ENCODE measurements at places on chromosomes 1 and 21. TPM values are rescaled to one million over a fixed set of nuclear protein-coding genes. Genes with fewer than 3 reads are reported as not detected.

DNA sequence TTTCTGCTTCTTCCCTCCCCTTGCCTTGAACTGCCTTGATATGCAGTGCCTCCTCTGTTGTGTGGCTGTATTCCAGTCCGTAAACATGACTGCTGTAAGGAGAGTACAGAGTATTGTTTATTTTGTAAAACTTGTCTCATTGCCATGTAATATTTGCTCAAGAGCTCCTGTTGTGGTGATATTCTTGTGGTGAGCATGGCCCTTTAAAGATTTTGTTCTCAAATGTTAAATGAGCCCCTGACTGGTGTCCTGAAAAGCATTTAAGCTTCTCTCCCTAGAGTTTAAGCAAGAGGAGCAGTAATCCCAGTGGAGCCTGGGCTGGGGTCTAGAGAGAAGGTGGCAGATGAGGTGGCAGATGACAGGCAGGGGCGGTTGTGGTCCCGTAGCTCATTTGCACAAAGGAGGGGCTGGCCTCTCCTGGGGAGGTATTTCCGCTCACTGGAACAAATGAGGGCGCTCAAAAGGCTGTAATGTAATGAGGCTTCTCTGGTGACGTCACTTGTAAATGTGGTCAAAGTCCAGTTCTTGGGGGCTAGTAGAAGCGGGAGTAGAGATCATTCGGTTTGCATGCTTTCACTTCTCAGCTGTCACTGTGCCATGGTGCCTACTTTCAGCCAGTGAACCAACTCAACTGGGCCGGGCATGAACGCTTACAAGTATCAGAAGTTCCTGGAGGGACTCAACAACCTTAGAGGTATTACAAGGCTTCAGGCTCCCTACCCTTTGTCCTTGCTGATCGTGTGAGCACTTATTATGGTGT is 46.0 kb upstream of the MACF1 start:
- DNase-seq: peak; percentile 91

GRCh38 chr1:157404063-157404501 is 148.2 kb downstream of the FCRL5 start:
- no peak for DNase-seq

DNA sequence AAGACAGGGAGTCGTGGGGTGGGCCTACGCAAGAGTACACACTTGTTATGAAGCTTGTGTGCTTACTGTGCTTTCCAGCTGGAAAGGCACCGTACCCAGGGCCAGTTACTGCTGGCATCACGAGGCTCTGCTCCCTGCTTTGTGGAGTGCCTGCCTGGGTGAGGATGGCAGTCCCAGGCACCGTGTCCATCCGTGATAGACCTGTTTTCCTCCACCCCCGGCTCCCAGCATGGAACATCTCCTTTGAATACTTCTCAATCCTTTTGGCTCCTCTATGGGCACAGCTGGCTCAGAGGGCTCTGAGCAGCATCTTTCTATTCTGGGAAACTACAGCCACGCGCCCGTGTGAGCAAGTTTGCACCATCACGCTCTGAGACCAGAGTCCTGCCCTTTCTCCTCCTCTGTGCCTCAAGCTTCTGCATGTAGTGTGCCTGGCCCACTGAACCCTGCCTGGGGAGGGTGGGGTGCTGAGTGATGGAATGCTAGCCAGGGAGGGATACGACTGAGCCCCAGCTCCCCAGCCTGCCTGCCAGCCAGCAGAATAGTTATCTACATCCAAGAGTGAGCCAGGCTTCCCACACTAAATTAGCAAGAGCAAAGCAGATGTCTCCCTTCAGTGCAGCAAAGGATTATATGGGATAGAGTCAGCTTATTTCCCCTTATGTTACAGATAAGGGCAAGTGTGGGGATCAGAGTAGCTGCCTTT is 7.1 kb upstream of the TNR start:
- DNase-seq: no peak

DNA sequence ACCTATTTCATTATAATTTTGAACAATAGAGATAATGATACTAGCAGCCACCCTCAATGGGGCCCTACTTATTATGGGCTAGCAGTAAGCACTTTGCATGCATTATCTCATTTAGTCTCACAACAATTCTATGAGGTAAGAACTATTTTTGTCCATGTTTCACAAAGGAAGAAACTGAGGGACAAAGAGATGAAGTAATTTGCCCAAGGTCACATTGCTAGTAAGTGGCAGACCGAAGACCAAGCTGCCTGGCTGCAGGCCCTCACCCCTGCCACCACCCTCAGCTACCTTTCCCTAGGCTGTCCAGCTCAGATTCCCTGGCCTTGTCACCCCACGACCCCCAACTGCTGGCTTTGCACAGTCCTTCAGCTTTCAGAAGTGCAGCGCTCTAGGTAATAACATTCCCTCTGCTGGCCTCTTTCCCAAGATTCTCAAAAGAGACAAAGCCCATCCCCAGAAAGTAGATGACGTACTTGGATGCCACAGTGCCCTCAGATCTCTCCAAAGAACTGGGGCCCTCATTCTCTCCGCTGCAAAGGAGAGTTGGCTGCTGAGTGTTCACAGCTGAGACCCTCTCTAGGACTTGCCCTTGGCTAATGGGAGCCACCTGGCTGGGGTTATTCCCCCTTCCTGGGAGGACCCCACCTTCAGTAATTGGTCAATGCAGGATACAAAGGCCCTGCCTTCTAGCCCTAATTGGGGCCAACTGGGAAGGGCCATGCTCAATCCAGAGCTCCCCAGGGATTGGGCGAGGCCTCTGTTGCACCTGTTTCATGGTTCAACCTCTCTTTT is 39.5 kb downstream of the IRF2BP2 start:
- no peak for DNase-seq

DNA sequence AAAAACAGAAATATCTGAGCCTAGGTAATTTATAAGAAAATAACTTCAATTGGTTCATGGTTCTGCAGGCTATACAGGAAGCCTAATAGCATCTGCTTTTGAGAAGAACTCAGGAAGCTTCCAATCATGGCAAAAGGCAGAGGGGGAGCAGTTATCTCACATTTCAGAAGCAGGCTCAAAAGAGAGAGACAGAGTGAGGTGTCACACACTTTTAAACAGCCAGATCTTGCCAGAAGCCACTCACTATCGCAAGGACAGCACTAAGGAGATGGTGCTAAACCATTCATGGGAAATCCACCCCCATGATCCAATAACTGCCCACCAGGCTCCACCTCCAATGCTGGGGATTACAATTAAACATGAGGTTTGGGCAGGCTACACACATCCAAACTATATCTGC is 25.5 kb downstream of the RGS18 start:
- no peak for DNase-seq

DNA sequence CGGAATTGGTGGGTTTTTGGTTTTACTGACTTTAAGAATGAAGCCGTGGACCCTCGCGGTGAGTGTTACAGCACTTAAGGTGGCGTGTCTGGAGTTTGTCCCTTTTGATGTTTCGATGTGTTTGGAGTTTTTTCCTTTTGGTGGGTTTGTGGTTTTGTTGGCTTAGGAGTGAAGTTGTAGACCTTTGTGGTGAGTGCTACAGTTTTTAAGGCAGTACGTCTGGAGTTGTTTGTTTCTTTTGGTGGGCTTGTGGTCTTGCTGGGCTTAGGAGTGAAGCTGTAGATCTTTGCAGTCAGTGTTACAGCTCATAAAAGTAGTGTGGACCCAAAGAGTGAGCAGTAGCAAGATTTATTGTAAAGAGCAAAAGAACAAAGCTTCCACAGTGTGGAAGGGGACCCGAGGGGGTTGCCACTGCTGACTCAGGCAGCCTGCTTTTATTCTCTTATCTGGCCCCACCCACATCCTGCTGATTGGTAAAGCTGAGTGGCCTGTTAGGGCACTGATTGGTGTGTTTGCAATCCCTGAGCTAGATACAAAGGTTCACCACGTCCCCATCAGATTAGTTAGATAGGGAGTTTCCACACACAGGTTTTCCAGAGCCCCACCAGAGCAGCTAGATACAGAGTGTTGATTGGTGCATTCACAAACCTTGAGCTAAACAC is 20.9 kb downstream of the HENMT1 start:
- DNase-seq: no peak

DNA sequence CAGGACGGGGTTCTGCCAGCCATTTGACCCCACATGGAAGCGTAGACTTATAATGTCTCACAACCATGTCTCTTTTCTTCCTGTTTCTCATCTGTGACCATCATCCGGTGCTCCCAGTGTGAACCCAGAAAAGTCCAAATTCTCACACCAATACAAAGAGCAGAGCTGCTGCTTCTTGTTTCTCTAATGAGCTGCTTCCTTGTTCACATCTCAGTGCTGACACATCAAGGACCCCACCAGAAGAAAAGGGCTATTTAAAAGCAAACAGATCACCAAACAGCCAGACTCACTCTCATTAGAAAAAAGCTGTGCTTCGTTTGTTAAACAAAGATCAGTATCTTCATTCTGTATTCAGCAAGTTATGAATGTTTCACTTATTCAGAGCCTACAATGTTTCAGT is 835 bp upstream of the LCE1D start:
- DNase-seq: no peak

DNA sequence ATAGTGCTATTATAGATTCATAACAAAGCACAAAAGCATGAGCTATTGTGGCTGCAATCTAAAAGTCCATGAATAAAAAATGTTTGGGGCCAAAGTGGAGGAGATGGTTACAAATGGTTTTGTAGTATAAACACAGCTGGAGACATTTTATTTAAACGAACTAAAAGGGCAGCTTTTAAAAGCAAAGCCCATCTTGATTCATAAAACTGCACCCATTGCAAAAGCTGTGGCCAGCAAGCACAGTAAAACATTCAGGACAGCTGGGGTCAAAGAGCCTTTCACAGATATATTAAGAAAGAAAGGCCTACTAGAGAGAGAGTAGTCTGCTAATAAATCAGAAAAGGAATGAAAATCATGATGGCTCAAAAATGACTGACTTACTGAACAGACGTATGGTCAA is 520.8 kb downstream of the NUF2 start:
- no peak for DNase-seq

DNA sequence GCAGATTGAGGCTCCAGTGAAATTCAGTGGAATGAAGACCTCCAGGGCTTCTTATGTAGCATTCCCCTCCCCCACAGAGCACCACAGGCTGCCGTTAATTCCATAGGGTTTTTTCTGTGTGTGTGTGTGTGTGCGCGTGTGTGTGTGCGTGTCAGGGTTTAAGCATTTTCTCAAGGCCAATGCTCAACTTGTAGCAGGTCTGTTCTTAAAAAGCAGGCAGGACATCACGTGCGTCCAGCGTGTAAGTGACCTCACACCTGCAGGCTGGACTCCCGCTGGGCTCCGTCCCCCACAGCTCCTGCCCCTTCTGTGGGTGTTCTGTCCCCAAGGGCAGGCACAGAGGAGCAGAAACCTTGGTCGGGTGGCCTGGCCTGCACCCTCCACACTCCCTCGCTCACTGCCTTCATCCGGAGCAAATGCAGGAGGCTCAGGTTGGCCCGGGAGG is 5.3 kb downstream of the PRDM16 start:
- no peak for DNase-seq

GRCh38 chr1:219359126-219359525 is 185.4 kb downstream of the LYPLAL1 start:
- DNase-seq: no peak

- no peak for DNase-seq
Measured at GRCh38 chr1:152879559-152880198, 1.6 kb downstream of the SMCP start.

GRCh38 chr1:204277563-204278219 is 63.9 kb upstream of the GOLT1A start:
- no peak for DNase-seq

- DNase-seq: no peak
Measured at GRCh38 chr21:46049890-46050667, 47.8 kb upstream of the COL6A2 start.

DNA sequence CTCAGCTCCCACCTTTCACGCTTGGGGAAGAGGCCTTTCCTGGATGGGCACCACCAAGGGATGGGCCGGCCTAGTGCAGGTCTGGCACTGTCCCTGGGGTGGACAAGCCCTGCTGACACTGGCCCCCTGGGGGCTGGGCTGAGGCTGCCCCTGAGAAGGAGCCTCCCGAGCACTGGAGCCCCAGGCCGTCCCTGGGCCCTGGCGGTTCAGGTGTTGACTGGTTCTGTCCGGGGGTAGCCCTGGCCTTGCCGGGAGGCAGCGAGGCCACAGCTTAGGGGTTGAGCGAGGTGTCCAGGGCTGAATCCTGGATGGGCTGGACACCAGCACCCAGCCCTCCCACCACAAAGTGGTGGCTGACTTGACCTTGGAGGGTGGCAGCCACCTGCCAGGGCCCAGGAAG is 49.7 kb upstream of the ACTRT2 start:
- no peak for DNase-seq

- peak; percentile 89 for DNase-seq
Measured at GRCh38 chr1:204174958-204175357, 8.8 kb upstream of the REN start.

MROH9 gene
- total RNA-seq: not detected

TOE1 gene
- 19.5 TPM for total RNA-seq

NBPF4 gene
- 0.07 TPM for total RNA-seq

AQP10 gene
- not detected for total RNA-seq

OR2M3 gene
- total RNA-seq: not detected

LCE1A gene
- total RNA-seq: not detected

ZNF697 gene
- total RNA-seq: 3.9 TPM

F13B gene
- total RNA-seq: not detected

Data from PC-3 (cell line).